ENCODE measurements at places on chromosomes 6 and 20.

- no peak for DNase-seq
Observed at GRCh38 chr6:33623895-33624381, 2.8 kb downstream of the ITPR3 start.

DNA sequence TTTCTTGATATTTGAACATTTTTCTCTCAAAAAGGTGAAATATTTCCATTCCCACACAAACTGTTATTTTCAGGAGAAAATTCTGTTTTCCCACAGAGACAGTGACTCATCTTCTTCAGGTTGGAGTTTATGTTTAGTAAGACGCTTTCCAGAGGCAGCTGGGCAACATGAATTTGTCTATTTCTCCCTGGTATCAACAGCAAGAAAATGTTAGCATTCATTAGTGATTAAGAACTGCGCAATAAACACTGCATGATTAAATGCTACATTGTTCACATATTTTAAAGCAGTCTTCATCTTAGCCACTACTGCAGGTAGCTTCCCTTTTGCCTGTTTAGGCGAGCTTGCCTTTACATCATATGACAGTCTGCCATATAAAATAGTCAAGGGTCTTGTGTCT lies 295.7 kb downstream of the C6orf118 start:
- DNase-seq = no peak

DNA sequence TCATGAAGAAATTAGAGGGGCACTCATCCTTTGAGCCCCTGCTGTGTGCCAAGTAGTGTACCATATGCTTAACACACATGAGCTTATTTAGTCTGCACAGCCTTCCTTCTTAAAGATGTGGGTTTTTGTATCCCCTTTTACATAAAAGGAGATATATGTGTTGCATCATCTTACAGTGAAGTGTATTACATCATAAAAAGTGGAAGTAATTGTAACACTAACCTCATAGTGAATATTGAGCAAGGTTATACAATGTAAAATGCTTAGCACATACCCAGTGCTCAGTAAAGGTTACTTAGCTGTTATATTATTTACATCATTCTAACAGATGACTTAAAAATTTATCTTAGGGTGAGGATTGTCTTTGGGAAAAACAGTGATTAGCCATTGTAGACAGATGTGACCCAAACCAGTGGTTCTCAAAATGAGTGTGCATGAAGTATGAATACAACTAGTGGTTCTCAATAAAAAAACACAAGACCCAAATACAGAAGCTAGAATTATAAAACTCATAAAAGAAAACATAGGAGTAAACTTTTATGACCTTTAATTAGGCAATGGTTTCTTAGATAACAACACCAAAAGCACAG lies 3.8 kb upstream of the PIGU start:
- DNase-seq = no peak

GRCh38 chr20:58888521-58889333 lies 36.2 kb downstream of the GNAS start:
- DNase-seq = peak; percentile 81

DNA sequence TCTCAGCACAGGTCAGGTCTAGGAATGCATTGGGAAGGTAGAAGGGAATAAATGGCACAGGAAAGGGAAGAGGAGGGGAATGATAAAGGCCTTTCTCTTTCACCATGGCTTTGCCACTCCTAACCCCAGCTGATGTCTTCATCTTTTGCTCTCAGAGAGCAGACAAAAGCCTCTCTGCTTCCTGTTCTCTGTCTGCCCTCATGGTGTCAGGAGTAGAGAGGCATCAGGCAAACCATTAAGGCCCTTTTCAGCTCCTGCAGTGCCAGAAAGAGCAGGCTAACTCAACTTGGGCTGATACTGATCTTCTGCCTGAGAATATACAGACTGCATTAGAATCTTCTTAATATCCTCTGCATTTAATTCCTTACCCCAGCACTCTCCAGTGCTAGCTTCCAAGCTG lies 48.0 kb upstream of the STXBP5 start:
- DNase-seq = no peak

- no peak for DNase-seq
Observed at GRCh38 chr6:63391203-63391970, 71.6 kb upstream of the LGSN start.

GRCh38 chr6:3208098-3208774 lies 19.2 kb downstream of the TUBB2B start:
- no peak for DNase-seq

GRCh38 chr6:161486361-161487216 lies 212.7 kb upstream of the AGPAT4 start:
- no peak for DNase-seq

GRCh38 chr6:34630040-34630439 lies 66.5 kb downstream of the ILRUN start:
- DNase-seq = no peak
